ENCODE measurements at places on chromosomes 6 and 20.

DNA sequence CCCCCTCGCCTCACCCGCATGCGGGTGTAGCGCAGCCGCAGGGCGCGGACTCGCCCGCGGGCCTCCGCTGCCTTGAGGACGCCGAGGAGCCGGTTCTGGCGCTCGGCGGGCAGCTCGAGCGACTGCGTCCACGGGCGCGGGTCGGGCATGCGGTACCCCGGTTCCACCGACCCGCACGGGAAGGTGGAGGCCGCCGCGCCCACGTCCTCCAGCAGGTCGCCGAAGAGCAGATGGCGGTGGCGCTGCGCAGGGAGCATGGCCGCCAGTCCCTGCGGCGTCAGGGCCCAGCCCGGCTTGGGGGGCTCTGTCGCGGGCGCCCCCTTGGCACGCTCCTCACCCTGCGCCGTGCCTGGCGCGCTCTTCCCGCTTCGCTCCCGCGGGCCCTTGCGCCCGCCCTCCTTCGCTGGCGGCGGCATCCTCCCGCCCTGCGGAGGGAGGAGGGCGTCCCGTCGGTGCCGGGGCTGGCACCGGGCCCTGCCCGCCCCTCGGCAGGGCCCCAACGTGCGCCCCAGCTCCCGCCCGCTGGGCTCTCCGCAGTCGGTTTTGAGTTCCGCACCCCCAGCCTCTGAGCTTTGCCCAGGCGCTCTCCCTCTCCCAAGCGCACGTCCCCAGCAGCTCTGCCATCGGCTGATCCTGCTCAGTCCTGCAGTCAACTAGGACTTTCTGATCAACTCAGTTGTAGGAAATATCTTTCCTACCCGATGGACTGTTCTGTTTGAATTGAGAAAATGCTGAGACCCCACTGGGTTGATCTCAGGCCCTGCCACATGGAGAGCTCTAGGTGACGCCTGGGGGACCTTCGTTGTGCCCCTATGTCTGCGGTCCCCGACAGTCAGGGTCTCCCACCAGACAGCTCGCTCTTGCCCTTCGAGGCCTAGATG is at the start of gene LKAAEAR1:
Gene LKAAEAR1, minus strand, starts transcription at position 595 of the 881 bp plus-strand sequence. Its CDS starts 179 bp downstream, at position 416.
- no peak for DNase-seq

GRCh38 chr6:30238178-30238795 is 25.1 kb upstream of the TRIM26 start:
- DNase-seq = peak; percentile 42

DNA sequence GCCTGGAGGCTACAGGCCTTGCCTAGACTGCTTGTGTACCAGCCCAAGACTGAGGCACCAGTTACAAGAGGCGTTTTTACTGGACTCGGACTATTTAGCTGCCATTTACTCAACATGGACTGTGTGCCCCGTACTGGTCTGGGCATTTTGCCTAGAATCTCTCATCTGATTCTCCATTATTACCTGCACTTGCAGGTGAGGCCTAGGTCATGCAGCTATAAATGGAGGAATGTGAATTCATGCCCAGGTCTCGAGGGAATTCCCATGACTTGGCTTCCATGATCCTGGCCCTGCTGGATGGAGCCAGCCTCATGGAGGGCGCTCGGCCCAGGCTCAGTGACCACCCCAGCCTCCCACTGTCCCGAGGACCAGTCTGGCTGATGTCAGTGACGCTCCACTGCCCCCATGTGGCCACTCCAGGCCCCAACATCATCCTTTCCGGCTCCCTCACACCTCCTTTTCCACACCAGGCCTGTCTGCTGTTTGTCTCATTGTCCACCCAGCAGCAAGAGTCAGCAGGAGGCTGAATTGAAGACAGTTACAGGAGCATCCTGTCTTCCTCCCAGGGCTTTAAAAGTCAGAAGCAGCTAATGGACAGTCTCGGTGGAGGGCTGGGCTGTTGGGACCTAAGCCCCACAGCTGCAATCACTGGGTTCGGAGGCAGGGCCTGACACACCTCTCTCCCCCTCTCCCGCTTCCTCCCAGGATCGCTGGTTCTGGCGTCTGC is 8.7 kb downstream of the MMP24OS start:
- DNase-seq = peak; percentile 45

GRCh38 chr6:11810039-11810541 is 31.5 kb upstream of the ADTRP start:
- no peak for DNase-seq

- no peak for DNase-seq
Measured at GRCh38 chr6:53103993-53104675, 38.9 kb downstream of the FBXO9 start.

DNA sequence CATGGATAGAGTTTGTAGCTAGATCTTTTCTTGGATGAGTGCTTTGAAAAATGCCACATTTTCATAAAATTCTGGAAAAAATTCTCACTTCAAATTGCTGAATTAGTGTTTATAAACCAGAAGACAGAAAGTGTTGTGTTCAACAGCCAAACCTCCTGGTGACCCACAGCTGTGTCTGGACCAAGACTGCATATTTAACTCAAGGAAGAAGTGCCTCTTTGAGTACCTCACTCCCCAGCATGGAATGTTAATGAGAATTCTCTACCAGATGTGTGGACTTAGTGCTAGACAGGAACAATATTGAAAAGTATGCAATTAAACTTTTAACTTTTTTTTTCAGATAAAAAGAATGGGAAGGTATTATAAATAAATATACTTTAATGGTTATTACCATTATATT is 609.3 kb downstream of the COL12A1 start:
- no peak for DNase-seq

DNA sequence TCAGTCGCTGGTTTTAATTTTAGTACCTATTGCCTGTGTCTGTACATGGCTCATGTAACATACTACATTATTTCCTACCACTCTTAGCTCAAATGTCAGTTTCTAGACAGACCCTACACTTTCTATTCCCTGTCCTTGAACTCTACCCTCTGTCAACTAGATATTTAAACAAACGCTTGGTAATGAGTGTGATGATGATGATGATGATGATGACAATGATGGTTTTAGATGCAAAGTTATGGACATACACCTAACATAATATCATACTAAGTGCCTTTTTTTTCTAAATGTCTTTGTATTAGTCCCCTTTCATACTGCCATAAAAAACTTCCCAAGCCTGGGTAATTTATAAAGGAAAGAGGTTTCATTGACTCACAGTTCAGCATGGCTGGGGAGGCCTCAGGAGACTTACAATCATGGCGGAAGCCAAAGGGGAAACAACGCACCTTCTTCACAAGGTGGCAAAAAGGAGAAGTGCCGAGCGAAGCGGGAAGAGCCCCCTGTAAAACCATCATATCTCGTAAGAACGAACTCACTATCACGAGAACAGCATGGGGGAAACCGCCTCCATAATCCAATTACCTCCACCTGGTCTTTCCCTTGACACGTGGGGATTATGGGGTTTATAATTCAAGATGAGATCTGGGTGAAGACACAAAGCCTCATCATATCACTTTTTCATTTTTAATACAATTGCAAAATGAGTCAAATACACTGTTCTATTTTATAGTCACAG is 87.1 kb downstream of the IBTK start:
- no peak for DNase-seq

DNA sequence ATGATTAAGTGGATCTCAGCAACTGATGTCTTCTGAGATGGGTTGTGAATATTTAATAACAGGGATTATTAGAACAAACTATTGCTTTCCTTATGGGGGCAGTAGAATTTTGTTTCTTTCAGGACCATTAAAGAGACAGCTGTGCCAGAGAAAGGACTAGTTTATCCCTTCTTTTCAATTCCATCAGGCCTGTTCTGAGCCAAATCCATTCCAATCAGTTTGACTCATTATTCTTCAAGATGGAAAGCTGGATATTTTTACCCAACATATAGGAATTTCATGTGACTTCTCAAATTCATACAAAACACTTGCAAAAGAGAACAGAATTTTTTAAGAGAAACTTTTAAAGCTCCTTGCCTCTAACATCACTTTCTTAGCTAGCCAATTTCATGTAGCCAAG is 722.0 kb upstream of the FLRT3 start:
- DNase-seq = no peak

GRCh38 chr6:116370760-116371119 is at the start of gene DSE:
Gene DSE (plus strand): TSS chr6:116370947. CDS start chr6:116399251, 28,304 bp downstream.
- peak; percentile 48 for DNase-seq

GRCh38 chr6:97958134-97958533 is 675.1 kb upstream of the MMS22L start:
- DNase-seq = no peak

DNA sequence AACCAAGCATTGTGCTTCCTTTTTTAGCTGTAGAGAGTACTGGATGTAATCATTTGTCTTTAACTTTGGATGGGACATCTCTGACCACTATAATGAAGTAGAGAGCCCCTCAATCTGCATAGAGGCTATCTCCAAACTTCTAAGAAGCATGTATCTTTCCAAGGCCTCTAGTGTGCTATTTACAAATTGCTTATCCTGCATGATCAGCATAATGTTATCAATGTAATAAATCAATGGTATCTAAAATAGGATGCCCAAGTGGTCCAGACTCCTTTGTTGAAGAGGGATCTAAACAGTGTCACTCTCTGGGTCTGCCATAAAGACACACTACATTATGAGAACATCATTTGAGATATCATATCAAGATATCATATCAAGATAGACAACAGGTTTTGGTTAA is 6.7 kb downstream of the TAAR9 start:
- no peak for DNase-seq

GRCh38 chr20:3045042-3045815 is 623 bp upstream of the MRPS26 start:
- DNase-seq = peak; percentile 81

- DNase-seq = no peak
Measured at GRCh38 chr20:23612396-23612795, 6.7 kb upstream of the CST9 start.

DNA sequence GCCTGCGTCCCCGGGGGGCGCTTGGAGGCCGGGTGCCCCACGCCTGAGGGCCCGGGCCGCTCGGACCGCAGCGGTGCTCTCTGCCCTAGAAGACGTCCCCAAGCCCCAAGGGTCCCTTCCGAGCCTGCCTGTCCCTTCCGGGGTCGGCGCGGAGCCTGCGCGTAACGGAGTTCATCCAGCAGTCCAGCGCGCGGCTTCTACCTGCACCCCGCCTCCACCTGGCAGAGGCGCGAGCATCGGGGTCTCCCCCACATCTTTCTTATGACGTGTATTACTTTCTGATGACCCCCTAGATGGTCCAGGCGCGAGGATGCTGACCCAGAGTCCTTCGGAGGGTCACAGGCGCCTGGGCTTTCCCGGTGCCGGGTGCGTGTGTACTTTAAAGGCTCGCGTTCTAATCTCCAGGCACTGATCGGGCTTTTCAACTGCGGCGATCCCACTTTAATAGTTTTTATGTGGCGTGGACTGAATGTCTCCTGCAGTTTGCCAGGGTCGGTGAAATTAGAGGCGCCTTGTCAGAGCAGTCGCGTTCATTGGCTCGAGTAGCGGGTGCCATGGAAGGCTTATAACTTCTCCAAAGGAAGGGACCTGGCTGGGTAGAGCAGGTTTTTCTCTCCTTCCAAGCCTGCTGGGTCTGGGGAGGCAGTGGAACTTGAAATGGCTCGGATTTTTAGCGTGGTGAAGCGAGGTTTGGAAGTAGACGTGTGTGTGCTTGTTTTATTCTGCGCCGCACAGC is 912 bp downstream of the EYA4 start:
- no peak for DNase-seq

- DNase-seq = no peak
Measured at GRCh38 chr6:39947611-39948068, 13.4 kb upstream of the MOCS1 start.

GRCh38 chr20:11891077-11891775 is 26.5 kb upstream of the BTBD3 start:
- peak; percentile 5 for DNase-seq

- no peak for DNase-seq
Measured at GRCh38 chr20:57265336-57265996, 975 bp downstream of the BMP7 start.

DNA sequence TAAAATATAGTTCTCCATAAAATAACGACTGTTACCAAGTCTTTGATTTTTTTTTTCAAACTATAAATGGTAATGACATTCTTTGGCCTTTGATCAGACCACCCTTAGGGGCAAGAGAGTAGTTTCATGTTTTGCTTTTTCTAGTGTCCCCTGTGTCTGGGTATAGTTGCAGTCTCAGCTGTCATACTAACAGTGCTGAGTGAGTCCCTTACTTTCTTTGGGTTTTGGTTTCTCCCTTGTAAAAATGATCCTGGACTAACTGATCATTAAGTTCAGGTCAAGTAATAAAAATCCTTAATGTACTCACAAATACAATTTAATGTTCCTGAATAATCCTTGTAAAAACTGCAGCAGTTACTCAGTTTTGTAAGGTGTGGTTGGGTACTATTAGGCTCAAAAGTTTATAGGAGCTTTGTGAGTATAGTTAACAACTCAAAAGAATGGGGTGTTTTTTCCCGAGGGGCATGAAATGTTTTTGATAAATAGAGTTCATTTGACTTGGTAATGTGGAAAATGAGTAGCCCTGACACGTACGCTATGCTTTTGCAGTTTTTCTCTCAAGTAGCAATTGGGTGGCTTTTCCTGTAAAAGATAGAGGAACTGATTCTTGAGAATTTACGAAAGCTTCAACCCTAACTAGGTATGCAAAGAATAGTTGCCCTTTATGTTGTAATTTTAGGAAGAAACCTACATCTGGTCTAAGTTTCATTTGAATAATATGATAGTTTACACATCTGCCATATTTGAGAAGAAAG is 6.2 kb downstream of the PTPN1 start:
- DNase-seq = peak; percentile 60

- DNase-seq = no peak
Measured at GRCh38 chr20:37042986-37043972, 52.5 kb downstream of the RBL1 start.

- no peak for DNase-seq
Measured at GRCh38 chr20:733861-734260, 34.4 kb downstream of the SLC52A3 start.

DNA sequence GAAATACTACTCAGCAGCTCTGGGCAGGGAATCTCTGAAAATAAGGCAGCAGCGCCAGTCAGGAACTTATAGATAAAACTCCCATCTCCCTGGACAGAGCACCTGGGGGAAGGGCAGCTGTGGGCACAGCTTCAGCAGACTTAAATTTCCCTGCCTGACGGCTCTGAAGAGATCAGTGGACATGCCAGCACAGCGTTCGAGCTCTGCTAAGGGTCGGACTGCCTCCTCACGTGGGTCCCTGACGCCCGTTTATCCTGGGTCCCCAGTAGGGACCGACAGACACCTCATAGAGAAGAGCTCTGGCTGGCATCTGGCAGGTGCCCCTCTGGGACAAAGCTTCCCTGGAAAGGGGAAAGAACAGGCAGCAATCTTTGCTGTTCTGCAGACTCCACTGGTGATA is 59.0 kb downstream of the COL21A1 start:
- no peak for DNase-seq

GRCh38 chr20:20778676-20779075 is 66.2 kb upstream of the RALGAPA2 start:
- no peak for DNase-seq

- DNase-seq = no peak
Measured at GRCh38 chr6:46305833-46306232, 135.1 kb upstream of the ENPP5 start.

- no peak for DNase-seq
Measured at GRCh38 chr6:33737267-33738026, 9.3 kb downstream of the IP6K3 start.

- DNase-seq = no peak
Measured at GRCh38 chr6:148716811-148717210, 30.0 kb upstream of the UST start.

GRCh38 chr20:49631061-49631716 is 63.3 kb upstream of the PTGIS start:
- no peak for DNase-seq

- no peak for DNase-seq
Measured at GRCh38 chr6:70811788-70812187, 144.1 kb downstream of the SMAP1 start.

- DNase-seq = no peak
Measured at GRCh38 chr20:35833241-35833640, 61.4 kb downstream of the PHF20 start.

GRCh38 chr6:42774201-42774600 is 7.7 kb upstream of the BICRAL start:
- peak; percentile 13 for DNase-seq

GRCh38 chr6:73104921-73105320 is 120.4 kb downstream of the KHDC1L start:
- no peak for DNase-seq
